ENCODE measurements at places on chromosomes 7 and 10.

DNA sequence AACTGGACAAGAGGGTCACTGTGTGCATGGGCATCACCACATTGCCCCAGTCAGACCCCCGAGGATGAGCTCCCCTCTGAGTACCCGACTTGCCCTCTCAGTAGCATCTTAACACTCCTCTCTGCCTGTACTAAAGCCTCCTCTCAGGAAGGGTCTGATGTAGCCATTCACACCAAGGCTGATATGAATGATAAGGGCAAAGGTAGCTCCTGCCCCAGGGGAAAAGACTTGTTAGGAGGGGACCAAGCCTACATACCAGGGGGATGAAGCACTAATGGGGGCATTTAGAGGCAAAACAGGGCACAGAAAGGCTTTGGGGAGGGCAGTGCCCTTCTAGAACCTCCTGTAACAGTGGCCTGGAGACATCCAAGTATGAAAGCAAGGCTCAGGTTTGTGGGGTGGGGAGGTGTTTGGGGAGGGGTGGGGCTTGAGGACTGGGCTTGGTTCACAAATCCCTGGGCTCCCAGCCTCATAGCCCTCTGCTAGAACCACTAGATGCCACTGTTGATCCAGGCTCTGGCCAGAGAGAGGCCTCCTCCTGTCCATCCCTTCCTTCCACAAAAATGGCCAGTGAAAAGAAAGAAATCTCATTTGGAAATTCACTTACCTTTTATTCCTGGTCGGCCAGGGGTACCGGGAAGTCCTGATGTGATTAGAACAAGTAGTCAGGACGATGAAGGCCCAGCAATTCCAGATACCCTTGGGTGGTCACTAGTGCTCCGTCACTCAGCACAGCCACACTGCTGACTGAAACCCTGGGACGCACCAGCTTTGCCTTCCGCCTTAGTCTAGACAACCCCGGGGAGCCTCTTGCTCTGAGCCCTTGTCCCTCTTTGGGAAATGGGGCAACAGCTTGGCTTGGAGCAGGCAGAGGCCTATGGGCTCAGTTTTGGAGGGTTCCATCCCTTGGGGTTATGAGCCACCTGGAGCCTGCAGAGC, 40.3 kb downstream of the COL17A1 start:
- DNase-seq = peak; percentile 76

DNA sequence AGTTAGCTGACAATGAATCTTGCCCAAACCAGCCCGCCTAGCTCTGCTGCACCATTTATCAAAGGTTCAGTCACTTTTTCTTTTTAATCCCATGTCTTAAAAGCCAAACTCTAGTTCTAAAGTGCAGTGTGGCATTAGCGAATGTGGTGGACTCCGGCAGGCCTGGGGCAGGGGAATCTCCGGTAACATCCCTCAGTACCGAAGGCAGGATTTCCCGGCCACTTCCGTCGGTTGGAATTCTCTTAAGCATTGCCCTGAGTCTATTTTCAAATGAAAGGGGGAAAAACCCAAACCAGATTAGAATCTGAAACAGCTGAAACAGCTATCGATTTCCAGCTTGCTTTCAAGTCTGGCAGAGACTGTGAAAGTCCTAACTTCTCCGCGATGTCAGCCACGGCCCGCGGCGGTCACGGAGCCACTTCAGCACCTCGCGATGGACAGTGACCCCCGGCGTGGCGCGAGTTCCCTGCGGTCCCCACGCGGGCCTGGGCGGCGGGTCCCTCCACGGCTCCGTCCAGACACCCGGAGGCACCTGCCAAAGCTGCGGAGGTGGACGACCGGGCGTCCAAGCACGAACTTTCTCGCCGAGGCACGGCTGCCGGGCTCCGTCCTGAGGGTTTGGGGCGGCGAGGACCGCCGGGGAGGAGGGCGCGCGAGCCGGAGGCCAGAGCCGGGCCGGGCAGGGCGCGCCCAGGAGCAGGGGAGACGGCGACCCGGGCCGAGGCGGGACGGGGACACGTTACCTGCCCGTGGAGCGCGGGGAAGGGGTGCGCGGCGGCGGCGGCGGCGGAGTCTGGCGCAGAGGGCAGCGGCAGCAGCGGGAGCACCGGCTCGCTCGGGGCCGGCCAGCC, 745 bp downstream of the TCERG1L start:
- peak; percentile 67 for DNase-seq

DNA sequence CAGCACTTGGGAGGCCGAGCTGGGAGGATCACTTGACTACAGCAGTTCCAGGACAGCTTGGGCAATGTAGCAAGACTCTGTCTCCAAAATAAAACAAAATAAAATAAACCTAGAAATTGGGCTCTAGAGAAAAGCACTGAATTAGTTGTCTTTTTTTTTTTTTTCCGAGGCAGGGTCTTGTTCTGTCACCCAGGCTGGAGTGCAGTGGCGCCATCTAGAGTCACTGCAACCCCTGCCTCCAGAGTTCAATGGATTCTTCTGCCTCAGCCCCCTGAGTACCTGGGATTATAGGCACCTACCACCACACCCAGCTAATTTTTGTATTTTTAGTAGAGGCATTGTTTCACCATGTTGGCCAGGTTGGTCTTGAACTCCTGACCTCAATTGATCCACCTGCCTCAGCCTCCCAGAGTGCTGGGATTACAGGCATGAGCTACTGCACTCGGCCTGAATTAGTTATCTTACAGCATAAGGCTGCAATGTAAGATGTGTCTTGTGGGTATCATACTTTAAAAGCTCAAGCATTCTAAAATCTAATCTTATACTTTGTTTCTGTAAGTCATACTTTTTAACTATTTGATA, 12.8 kb downstream of the MEIG1 start:
- no peak for DNase-seq

DNA sequence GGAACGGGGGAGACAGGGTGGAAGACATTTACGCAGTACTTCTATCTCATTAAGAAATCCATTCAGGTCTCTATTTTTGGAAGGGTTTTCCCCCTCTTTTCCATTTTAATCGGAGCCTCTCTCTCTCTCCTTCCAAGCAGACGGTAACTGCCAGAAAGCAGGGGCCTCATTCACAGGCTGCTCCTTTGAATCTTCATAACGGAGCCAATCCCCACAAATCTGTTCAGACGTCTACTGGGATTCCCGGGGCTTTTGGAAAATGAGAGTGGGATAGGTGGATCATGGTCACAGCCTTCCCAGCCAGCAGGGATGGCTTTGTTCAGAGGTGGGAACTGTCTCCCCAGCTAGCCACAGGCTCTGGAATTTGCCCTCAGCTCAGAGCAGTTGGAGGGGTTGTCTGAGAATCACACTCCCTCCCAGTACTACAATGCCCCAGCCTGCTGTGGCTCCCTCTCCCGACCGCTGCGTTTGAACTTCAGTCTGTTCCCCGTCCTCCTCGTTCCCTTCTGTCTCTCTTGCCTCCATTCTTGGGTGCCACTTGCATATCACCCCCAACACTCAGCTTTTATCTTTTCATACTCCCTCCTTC, 413.6 kb downstream of the PLXNA4 start:
- no peak for DNase-seq

GRCh38 chr7:28378574-28379149, 33.7 kb upstream of the CREB5 start:
- DNase-seq = no peak

GRCh38 chr10:386771-387592, 251.7 kb downstream of the ZMYND11 start:
- DNase-seq = no peak

- no peak for DNase-seq
These were observed 163.5 kb upstream of the LRGUK start for GRCh38 chr7:133963629-133964028.

GRCh38 chr7:13115157-13115772, 427.8 kb downstream of the ARL4A start:
- peak; percentile 50 for DNase-seq

DNA sequence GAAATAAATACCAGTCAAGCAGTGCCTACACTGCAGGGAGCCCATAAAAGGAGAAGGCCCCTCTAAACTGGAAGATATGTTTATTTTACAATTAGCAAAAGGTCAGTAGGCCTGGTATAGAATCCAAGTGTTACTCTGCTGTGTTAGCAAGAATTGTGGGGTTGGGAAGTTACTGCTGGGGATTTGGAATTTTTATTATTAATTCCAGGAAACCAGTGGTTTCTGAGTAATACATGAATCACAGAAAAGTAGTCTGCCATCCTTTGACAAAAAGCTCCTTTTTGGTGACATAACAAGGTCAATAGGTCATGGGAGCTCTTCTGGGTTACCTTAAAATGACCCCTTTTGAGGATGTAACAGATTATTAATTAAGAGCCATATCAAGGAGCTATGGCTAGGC, 67.4 kb downstream of the ZNF92 start:
- DNase-seq = no peak

DNA sequence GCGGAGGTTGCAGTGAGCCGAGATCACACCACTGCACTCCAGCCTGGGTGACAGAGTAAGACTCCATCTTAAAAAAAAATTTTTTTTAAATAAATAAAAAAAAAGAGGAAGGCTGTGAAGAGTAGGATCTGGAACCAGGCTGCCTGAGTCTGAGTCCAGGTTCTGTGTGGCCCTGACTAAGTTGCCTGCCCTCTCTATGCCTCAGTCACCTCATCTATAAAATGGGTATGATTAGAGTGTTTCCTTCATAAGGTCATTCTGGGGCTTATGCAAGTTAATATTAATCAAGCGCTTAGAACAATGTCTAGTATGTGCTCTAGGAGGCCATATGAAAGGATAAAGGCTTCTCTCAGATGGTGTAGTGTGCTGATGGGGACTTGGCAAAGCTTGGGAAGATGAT, 12.3 kb downstream of the COL26A1 start:
- no peak for DNase-seq

DNA sequence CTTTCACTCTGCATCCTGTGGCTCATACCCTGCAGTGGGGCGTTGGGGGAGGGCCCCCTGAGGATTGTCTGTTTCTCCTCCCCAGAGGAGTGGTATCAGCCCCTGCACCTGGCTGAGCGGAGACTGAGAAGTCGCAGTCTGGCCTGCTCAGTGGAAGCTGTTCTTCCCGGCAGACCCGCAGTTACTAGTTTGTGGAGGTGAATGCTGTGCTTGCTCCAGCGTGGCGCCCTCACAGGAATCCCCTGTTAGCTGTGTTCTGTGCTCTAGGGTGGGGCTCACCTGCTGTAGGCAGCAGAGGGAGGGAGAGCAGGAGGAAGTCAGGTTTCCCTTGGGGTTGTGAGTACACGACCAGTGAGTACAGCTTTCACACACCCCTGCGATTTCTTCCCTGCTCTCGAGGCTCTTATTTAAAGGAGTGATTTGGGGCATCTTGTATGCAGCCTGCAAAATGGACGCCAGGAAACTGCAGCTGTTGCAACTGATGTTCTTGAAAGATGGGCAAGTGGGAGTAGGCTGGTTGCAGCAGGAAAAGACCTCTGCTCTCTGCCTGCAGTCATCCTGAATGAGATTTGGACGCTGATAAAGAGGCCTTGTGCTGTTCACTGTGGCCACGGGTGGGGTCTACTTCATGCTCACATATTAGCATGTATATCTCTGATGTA, 66.4 kb downstream of the HK1 start:
- no peak for DNase-seq

DNA sequence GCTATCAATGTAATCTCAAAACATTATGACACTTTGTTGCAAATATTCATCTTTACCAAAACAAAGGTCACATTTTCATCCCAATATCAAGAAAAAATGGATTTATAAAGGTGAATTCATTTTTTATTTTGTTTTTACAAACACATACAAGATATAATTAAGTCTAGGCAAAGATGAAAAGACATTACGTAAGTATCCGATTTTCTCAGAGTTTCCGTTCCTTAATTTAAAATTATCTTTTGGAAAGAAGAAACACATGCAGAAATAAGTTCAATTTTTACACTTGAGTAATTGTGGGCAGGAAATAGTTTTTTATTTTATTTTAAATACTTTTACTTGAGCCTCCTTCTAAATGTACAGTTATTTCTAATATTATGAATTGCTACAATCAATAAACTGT, 24.6 kb downstream of the RTKN2 start:
- no peak for DNase-seq

- no peak for DNase-seq
These were observed 948.7 kb upstream of the GHITM start for GRCh38 chr10:83190614-83191013.

DNA sequence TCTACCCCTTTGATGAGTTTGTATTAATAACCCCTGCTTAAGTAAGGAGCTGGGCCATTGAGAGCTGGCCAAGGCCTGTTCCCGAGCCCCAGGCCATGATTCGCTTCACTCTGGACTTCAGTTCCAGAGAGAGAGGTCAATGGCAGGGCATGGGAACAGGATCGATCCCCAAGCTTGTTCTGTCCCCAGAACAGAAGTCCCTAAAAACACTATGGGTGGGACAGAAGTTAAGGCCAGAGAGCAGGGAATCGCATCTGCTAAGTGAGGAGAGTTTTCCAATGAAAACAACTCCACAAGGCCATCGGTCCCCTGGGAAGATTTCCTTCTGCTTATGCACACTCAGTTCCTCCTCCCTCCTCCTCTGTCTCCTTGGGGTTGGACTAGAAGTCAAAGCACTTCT, 159.6 kb downstream of the LSM5 start:
- no peak for DNase-seq

DNA sequence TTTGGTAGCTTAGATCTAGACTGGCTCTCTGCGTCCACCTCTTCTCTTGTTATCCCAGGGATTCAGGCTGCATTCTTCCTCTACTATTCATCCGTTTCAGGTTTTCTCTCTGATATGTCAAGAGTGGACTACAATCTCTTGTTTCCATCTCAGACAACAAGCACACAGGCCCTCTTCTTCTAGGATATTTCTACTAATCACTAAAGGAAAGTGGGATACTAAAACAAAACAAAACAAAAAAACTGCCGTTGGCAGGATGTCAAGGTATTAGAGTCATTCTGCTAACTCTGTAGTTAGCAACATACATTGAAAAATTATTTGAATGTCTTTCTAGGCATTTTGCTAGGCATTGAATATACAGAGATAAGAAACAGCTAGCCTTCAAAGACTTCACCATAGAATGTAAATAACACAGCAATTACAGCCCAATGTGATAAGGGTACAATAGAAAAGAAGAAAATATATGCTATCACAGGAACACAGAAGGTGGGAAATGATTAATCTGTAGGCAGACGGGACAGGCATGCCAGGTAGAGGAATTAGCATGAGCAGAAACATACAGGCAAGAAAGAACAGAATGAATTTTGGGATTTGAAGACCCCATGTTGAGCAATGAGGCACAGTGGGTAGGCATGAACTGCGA, 210.5 kb downstream of the CSTF2T start:
- no peak for DNase-seq

- DNase-seq = no peak
These were observed 159.8 kb downstream of the MAGI2 start for GRCh38 chr7:79293655-79294142.

- DNase-seq = no peak
These were observed 11.6 kb downstream of the ABCA13 start for GRCh38 chr7:48182718-48183369.

DNA sequence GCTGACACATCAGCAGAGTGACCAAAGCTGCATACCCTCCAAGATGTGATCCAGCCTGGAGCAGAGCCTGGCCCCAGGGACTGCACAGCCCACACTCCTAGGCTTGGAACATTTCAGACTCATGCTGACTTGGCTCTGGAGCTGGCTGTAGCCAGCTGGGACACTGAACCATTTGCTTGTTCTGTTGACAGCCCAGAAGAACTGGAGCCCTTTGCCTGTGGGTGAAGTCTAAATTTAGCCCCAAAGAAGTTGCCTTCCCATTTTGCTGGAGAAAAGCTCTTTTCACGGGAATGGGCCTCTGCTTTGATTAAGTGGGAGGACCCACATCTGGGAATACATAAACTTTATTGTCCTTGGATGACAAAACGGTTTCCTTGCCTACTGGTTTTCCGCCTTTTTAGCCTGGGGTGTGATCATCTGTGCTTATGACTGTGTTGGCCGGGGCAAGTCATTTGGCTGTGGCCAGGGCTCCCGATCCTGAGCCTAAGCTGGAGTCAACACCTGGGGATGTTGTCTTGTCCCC, 186.2 kb upstream of the BMPER start:
- DNase-seq = no peak

- no peak for DNase-seq
These were observed 23.7 kb downstream of the TSPAN14 start for GRCh38 chr10:80477813-80478212.

Measured in ecto neural progenitor cell (in vitro differentiated cells).